CD8-positive, alpha-beta memory T cell (primary cell): ENCODE measurements at places on chromosomes 5 and 9. TPM values are rescaled to one million over a fixed set of nuclear protein-coding genes. Genes with fewer than 3 reads are reported as not detected.

DNA sequence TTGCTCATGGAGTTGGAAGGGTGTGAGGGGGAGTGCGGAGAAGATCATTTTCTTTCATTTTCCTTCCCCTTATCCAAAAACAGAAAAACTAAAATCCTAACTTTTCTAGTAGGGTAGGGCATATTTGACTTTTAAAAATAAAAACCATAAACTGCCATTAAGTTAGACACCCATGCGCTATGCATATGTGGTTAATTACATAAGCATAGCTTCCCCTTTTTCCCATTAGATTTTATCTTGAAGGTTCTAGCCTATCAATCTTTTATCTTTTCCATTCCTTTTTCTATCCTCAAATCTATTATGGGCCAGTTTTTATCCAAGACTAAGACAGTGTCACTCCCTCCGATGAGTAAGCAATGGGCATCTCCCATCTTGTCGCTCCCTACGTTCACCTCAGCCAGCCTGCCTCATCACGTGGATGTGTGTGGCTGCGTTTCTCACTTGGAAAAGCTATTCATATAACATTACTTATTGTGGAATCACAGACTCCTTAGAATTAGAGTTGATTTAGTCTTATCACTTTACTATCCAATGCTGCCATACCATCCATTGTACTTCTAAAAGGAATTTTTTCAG is 49.2 kb downstream of the PCSK5 start:
- no peak overlapping the region for H3K27ac ChIP-seq
- H3K36me3 ChIP-seq, result no peaks in the 10 kb centered on the region
- no peaks in the 10 kb centered on the region for H3K27me3 ChIP-seq

Gene PCDHGA9
- 0.09 TPM for total RNA-seq

- no peak overlapping the region for H3K4me3 ChIP-seq
- no peaks in the 10 kb centered on the region for H3K27me3 ChIP-seq
- H3K27ac ChIP-seq, result no peak overlapping the region
- no peak for DNase-seq
- no peaks in the 10 kb centered on the region for H3K4me1 ChIP-seq
Measured at GRCh38 chr5:170660531-170660930, 123.0 kb upstream of the GABRP start.

GRCh38 chr5:151005187-151005949 is 15.0 kb upstream of the GPX3 start:
- H3K4me1 ChIP-seq, result no peaks in the 10 kb centered on the region
- H3K4me3 ChIP-seq, result no peak overlapping the region
- H3K36me3 ChIP-seq, result no peaks in the 10 kb centered on the region
- no peak for DNase-seq
- H3K27me3 ChIP-seq, result no peaks in the 10 kb centered on the region

Gene ARL14EPL
- total RNA-seq, result not detected

Gene KCNMB1
- total RNA-seq, result not detected
